Left forelimb (tissue), 1 donor: ENCODE measurements at places on chromosomes 3 and 15.

GRCh38 chr3:9976721-9977709 is 9.6 kb downstream of the EMC3 start:
- no peak for DNase-seq

- no peak for DNase-seq
Observed at GRCh38 chr3:183862610-183863009, 22.1 kb downstream of the PARL start.

GRCh38 chr15:89399238-89400115 is 64.9 kb upstream of the POLG start:
- DNase-seq: no peak

DNA sequence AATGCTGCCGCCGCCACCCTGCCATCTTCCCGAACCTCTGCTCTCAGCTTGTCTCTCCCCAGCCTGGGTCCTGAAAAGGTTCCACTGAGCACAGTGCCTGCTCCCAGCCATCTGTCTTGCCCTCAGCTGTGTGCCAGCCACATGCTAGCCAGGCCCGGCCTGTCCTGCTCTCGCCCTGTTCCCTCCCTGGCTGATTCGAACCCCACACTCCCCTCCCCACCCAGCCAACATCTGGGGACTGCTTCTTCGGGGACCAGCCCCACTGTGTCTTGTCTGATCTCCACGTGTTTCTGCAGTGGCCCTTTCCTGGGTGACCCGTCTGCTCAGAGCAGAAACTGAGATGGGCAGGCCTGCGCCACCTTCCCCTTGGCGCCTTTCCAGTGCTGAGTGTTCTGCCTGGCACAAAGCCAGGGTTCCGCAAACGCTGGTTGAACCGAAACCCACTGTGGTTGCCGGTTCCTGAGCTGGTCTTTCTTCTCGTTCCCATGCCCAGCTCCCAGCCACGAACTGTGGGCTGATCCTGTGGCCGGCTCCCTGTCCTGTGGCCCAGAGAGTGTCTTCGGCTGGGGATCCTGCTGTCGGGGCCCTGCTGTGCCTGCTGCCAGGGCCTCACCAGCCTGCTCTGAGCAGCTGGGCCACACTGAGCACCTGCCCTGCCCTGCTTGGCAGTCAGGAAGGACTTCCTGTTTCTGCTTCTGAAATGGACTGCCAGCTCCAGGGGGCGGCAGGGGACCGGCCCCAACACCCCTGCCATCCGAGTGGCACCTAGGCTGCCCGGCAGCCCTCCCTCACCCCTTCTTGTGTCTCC is 62.7 kb upstream of the KLF13 start:
- DNase-seq: peak; percentile 74

DNA sequence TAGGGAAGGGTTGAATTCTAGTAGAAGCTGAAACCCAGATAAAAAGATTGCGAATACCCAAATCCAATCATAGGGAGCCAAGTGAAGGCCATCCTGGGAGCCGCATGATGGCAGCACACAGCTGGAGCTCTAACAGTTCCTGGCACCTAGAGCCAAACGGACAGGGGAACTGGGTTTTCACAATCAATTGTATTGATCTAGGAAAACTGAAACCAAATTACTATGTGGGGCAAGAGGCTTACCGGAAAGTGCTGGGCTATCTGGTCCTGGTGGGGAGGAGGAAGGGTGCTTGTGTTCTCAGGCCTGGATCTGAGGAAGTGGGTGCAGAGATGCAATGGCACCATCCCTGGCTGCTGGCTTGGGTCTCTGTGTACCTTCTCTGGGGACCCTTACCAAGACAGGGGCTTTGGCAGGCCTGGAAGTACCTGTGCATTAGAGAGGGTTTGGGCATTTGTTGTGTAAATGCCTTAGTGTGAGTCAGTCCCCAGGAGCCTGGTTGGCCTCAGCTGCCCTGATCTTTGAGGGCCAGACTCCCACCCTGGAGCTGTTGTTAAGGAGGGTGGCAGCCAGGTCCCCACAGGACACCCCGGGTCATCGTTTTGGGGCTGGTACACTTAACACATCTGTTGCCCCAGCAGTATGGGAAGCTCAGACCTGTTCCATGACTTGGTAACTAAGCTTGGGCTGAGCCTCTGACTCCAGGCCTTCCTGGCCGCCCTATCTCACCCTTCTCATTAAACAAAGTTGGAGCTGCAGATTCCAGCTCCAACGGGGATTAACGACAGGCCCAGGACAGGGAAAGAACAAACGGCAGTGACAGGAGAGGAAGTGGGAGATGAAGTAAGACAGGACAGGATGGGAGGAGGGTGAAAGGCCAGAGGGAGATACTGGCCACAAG is 8.9 kb upstream of the FURIN start:
- no peak for DNase-seq
